Foreskin fibroblast (primary cell): ENCODE measurements at places on chromosomes 11 and 22.

DNA sequence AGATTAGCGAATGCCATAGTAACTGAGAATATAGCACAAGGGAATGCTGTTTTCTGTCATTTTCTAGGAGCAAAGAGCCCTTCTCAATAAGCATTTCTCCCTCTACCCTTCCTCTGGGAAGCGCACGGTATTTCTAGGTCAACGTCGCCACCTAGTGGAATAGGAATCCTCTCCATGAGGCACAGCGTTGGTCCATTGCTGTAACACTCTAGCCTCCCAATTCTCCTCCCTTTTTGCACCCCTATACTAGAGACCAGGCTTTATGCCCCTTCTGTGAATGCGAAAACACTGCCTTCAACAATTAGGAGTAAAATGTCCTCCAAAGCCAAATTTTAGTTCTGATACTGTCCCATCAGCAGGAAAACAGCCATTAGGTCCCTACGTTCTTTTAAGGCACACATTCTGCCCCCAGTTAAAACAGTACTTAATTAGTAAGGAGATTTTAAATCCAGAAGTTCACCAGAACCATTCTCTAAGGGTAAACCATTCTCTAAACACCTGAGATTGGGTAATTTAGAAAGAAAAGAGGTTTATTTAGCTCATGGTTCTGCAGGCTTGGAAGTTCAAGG, 12.8 kb upstream of the HYLS1 start:
- peak; percentile 56 for DNase-seq

GRCh38 chr11:2576111-2576510, 123.7 kb downstream of the KCNQ1OT1 start:
- DNase-seq: no peak

DNA sequence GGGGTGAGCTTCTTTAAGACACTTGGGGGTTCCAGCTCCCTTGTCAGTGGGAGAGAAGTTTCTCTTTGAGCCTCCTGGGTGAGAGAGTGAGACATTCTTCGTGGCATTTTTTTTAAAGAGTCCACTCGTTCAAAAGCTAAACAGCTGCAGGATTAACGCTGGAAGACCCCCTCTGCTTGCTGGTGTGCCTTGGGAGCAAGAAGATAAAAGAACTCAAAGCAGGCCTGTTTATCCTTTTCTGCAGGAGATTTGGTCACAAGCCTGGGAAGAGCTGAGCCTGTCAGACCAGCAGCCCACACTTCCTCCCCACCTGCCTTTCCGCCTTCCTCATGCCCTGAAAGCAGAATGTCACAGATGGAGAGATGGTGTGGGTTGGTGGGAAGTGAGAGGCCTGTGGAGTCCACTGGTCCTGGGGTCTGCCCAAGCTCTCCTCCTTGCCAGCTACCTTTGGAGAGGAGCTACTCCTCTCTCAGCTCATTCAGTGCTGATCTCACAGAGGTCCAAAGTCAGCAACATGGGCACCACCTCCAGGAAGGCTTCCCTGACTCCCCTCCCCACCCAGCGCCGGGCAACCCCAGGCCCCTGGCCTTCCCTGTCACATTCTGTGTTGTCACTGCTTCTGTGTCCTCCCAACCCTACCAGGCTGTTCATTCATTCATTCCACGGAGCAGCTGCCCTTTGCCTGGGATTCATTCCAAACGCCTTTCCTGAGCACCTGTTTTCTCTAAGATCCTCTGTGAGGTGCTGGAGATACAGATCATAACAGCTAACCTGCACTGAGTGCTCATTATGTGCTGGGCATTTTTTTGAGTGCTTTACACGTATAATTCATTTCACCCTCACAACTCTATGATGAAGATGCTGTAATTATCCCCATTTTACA, 6.7 kb downstream of the GDPD5 start:
- DNase-seq: no peak

- no peak for DNase-seq
Observed at GRCh38 chr11:88175569-88176075, 379 bp upstream of the RAB38 start.

- DNase-seq: peak; percentile 77
Observed at GRCh38 chr11:122192634-122193255, 76.7 kb upstream of the BLID start.

DNA sequence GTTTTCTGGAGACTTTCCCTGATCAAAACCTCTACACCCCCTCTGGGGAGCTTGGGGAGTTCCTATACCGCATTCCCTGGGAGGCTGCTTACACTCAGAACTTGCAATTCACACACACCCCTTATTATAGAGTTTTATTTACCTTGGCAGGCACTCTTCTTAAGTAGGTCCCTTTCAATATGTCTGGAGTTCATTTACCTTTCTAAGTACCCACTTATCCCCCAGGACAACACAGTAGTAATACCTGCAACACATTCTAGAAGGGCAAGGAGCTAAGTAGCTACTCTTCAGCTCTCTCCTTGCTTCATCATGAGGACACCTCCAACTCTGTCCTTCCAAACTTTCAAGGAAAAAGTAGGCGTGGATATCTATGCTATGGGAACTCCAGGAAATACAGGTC, 127.8 kb upstream of the ANO3 start:
- DNase-seq: no peak

- no peak for DNase-seq
Observed at GRCh38 chr11:57306940-57307565, 17.7 kb downstream of the TNKS1BP1 start.

- DNase-seq: peak; percentile 24
Observed at GRCh38 chr11:96393753-96394348, 4.0 kb downstream of the JRKL start.

GRCh38 chr11:60145677-60146076, 37.2 kb downstream of the MS4A6A start:
- no peak for DNase-seq

GRCh38 chr11:27281740-27282590, 81.0 kb downstream of the CCDC34 start:
- peak; percentile 95 for DNase-seq

GRCh38 chr11:115423728-115424459, 80.3 kb downstream of the CADM1 start:
- no peak for DNase-seq

DNA sequence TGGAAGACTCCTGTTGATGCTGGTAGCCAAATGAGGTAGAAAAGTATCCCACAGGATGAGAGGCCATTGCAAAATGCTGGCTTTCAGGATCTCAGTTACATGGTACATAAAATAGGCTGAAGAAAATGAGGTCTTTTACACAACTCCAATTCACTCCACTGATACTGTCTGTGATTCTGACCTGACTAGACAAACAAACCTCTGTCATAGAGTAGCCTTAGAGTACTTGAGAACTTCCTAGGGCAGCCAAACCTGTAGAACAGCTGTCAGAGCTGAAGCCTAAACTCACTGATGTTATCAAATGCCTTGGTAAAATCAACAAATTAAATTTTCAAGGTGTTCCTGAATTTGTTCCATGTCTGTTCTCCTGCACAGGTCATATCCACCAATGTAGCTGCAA, 26.2 kb upstream of the POGLUT3 start:
- DNase-seq: no peak

GRCh38 chr11:1131033-1131911, 26.5 kb upstream of the MUC5AC start:
- DNase-seq: no peak

DNA sequence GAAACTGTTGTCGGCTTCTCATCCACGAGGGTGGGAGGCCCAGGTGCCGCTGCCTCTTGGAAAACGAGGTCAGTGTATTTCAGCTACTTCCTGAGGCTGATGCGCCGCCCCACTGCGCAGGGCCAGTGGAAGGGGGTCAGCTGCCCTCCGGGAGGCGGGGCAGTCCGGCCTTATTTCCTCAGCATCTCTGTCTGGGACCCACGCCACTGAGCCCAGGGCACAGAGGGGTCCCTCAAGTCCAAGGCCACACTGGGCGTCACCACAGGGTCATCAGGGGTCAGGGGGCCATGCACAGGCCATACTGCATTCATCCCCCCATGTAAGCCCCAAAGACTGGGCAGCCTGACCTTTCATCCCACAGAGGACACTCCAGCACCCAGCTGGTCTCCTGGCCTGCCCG, 12.1 kb downstream of the RTN4R start:
- no peak for DNase-seq

GRCh38 chr11:102109896-102110760, at the start of gene YAP1:
YAP1 (plus strand) TSS chr11:102110447; CDS start chr11:102110849, 402 bp downstream.
- peak; percentile 99 for DNase-seq

- DNase-seq: peak; percentile 1
Observed at GRCh38 chr11:101346591-101346990, 217.0 kb upstream of the PGR start.

- DNase-seq: no peak
Observed at GRCh38 chr11:24163146-24163545, 333.7 kb upstream of the LUZP2 start.

GRCh38 chr11:127274328-127274676, 273.7 kb upstream of the KIRREL3 start:
- no peak for DNase-seq

GRCh38 chr11:120740380-120740779, 228.8 kb downstream of the GRIK4 start:
- no peak for DNase-seq

GRCh38 chr22:48517039-48518030, 1310.3 kb downstream of the BRD1 start:
- DNase-seq: no peak

DNA sequence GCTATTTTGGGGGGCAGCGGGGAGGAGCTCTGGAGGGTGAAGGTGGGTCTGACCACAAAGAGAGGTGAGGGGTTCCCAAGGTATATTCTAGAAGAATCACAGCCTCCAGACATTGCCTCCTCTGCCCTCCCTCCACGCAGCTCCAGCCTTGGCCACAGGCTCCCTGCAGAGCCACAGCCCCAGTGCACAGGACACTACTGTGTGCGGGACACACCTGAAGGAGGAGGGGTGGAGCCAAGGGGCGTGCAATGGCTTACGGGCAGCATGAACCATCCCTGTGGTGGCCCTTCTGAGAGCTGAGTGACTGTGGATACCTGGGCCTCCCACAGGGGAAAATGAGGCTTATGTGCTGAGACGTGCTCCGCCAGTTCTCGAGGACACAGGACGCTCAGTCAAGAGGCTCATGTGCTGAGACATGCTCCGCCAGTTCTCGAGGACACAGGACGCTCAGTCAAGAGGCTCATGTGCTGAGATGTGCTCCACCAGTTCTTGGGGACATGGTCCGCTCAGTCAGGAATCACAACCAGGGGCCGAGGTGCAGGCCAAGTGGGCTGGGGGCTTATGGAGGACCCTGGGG, 417.3 kb downstream of the SHANK2 start:
- no peak for DNase-seq

- DNase-seq: no peak
Observed at GRCh38 chr11:11095831-11096723, 238.2 kb upstream of the ZBED5 start.

- no peak for DNase-seq
Observed at GRCh38 chr11:85748455-85748891, 62.5 kb downstream of the SYTL2 start.
